Cardiac ventricle fibroblast (primary cell): ENCODE measurements at places on chromosomes 12 and 14. TPM values are rescaled to one million over a fixed set of nuclear protein-coding genes. Genes with fewer than 3 reads are reported as not detected.

OR10AD1 gene
- total RNA-seq, result not detected in 2 replicates

FAM90A1 gene
- 0.25 TPM in 1 of 2 replicates, not detected in the other for total RNA-seq

OTOGL gene
- 0.15 and 0.31 TPM in 2 replicates for total RNA-seq

C12orf56 gene
- total RNA-seq, result not detected in 2 replicates

AICDA gene
- not detected in 2 replicates for total RNA-seq

EXOC3L4 gene
- total RNA-seq, result 1.9 TPM in 1 of 2 replicates, not detected in the other

CYP27B1 gene
- 0.37 and 1.3 TPM in 2 replicates for total RNA-seq

TDRD9 gene
- 0.31 and 1.2 TPM in 2 replicates for total RNA-seq

CCDC175 gene
- total RNA-seq, result not detected in 2 replicates

SERPINA12 gene
- not detected in 2 replicates for total RNA-seq

AKAP3 gene
- total RNA-seq, result 0.68 and 2.1 TPM in 2 replicates

TOGARAM1 gene
- 12.4 and 12.5 TPM in 2 replicates for total RNA-seq

DEGS2 gene
- total RNA-seq, result not detected in 2 replicates

TAS2R9 gene
- total RNA-seq, result not detected in 2 replicates

RNF212B gene
- total RNA-seq, result not detected in 2 replicates

CCDC177 gene
- 0.20 TPM in 1 of 2 replicates, not detected in the other for total RNA-seq

RBP5 gene
- not detected in 2 replicates for total RNA-seq

WSCD2 gene
- not detected in 2 replicates for total RNA-seq

PLBD1 gene
- 4.2 and 5.9 TPM in 2 replicates for total RNA-seq

OTX2 gene
- total RNA-seq, result not detected in 2 replicates

PLCZ1 gene
- total RNA-seq, result not detected in 2 replicates

GCH1 gene
- 0.64 and 2.9 TPM in 2 replicates for total RNA-seq

SERPINA3 gene
- total RNA-seq, result 731 and 793 TPM in 2 replicates

MYF6 gene
- total RNA-seq, result not detected in 2 replicates

LGMN gene
- total RNA-seq, result 127 and 137 TPM in 2 replicates

STYK1 gene
- not detected in 2 replicates for total RNA-seq

FAR2 gene
- total RNA-seq, result 5.6 and 7.3 TPM in 2 replicates

EML5 gene
- not detected in 2 replicates for total RNA-seq

KDM2B gene
- total RNA-seq, result 13.3 and 20.2 TPM in 2 replicates

FAM181A gene
- not detected in 2 replicates for total RNA-seq

RAD51AP1 gene
- total RNA-seq, result 1.7 and 2.3 TPM in 2 replicates

CLEC14A gene
- total RNA-seq, result 57.4 and 60.1 TPM in 2 replicates

SDS gene
- total RNA-seq, result not detected in 2 replicates

SPTB gene
- not detected in 2 replicates for total RNA-seq

RASAL1 gene
- total RNA-seq, result not detected in 2 replicates

NABP2 gene
- 20.4 and 24.1 TPM in 2 replicates for total RNA-seq

GZMB gene
- total RNA-seq, result not detected in 2 replicates

ZBTB42 gene
- 2.2 and 3.1 TPM in 2 replicates for total RNA-seq

KRT79 gene
- total RNA-seq, result not detected in 2 replicates

PKP2 gene
- total RNA-seq, result 7.3 and 9.8 TPM in 2 replicates

AGAP2 gene
- 0.10 TPM in 1 of 2 replicates, not detected in the other for total RNA-seq

PIP4P1 gene
- total RNA-seq, result 14.6 and 17.6 TPM in 2 replicates

FOXN4 gene
- total RNA-seq, result not detected in 2 replicates

CPNE8 gene
- total RNA-seq, result 7.1 and 9.1 TPM in 2 replicates

TECPR2 gene
- 18.0 and 18.5 TPM in 2 replicates for total RNA-seq

BCL7A gene
- total RNA-seq, result 2.0 and 2.6 TPM in 2 replicates

KRT86 gene
- not detected in 2 replicates for total RNA-seq
